ENCODE measurements at places on chromosomes 4 and X. TPM values are rescaled to one million over a fixed set of nuclear protein-coding genes. Genes with fewer than 3 reads are reported as not detected.

TBL1X gene
- 18.6 TPM for total RNA-seq

GNRHR gene
- not detected for total RNA-seq

CDKL2 gene
- 2.3 TPM for total RNA-seq

CNGA1 gene
- total RNA-seq, result 2.3 TPM

DNA sequence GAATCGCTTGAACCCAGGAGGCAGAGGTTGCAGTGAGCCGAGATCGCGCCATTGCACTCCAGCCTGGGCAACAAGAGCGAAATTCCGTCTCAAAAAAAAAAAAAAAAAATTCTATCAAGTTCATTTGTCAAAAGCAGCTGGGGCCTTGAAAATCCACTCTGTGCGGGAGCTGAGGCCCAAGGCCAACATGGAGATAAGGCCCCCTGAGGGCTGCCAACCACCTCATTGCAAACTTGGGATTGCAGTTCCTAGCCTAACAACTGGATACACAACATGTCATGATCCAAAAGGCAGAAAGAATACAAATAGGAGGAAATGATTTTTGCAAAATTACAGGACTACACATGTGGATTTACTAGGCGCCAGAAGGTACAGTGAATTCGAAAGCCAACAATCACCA, 22.5 kb upstream of the PRDX4 start:
- DNase-seq, result no peak

GRCh38 chrX:133681421-133681820, 266.1 kb upstream of the GPC4 start:
- DNase-seq, result no peak

- DNase-seq, result no peak
Observed at GRCh38 chr4:55002431-55002830, 123.0 kb downstream of the KDR start.

DNA sequence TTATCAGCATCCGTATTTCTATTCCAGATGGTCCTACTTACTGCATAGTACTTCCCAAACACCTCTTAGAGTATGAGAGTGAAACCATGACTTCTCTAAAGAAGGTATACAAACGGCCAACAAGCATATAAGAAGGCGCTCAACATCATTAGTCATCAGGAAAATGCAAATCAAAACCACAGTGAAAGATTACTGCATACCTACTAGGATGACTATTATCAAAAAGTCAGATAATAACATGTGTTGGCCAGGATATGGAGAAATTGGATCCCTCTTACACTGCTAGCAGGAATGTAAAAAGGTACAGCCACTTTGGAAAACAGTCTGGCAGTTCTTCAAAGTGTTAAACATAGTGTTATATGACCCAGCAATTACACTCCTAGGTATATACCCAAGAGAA, 215.3 kb upstream of the CXorf66 start:
- DNase-seq, result no peak

DNA sequence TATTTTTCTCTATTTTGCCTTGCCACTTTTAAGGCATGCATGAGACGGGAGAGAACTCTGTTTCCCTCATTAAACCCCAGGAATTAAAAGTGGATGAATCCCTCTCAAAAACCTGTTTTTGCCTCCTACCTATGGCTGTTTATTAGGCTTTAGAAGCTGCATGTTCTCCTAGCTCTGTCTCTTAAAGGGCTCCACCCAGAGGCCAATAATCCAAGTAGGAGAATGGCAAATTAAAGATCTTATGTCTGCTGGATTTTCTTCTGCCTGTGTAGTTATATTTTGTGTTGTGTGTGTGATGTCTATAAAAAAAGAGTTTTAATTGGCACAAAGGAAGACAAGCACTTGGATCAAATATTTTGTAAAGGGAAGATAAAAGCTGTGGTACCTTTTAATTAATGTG, 32.4 kb downstream of the MAGEC1 start:
- no peak for DNase-seq

DNA sequence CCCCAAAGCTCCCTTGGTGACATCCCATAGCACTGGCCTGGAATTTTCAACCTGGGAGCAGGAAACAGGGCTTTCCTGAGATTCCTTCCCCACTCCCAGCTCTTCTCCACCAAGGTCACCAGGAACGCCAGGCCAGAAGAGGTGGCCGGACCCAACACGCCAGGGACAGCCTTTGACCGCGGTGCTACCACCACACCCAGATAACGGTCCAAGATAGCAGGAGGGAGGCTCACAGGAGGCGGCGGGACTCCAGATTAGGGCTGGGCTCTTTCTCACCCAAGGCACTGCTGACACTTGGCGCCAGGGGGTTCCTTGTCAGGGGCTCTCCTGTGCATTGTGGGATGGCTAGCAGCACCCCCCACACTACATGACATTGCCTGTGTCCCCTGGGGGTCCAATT, 22.9 kb downstream of the ZFYVE28 start:
- no peak for DNase-seq

GRCh38 chr4:105644257-105644656, 64.2 kb downstream of the INTS12 start:
- DNase-seq, result no peak

GRCh38 chr4:79958466-79959264, 114.4 kb downstream of the ANTXR2 start:
- no peak for DNase-seq

DNA sequence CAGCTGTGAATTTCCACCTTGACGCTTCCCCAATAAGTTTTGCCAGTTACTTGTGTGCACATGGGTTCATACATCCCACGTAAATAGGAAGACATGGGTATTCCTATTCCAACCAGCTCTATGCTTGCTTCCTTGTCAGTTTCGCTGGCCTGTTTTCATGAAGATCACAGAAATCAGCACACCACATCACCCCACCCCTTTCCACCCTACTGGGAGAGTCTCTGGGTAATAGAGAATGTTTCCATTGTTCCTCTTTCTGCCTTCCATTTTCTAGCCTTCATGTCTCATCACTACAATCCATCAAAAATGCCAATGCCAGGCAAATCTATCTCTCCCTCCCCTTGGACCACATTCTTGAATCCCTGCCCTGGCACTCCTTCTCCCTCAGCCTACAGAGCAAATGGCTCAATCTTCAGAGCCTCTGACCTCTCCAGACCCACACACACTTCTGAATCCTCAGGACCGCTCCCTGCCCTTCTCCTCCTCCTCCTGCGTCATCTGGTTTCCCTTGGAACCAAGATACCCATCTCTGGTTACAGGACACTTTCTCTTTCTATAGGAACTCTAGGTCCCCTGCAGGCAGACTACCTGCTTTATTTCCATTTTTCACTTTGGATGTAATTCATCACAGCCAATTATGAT, 323.3 kb downstream of the DHX15 start:
- DNase-seq, result no peak
